ENCODE measurements at places on chromosomes 6 and 20.

DNA sequence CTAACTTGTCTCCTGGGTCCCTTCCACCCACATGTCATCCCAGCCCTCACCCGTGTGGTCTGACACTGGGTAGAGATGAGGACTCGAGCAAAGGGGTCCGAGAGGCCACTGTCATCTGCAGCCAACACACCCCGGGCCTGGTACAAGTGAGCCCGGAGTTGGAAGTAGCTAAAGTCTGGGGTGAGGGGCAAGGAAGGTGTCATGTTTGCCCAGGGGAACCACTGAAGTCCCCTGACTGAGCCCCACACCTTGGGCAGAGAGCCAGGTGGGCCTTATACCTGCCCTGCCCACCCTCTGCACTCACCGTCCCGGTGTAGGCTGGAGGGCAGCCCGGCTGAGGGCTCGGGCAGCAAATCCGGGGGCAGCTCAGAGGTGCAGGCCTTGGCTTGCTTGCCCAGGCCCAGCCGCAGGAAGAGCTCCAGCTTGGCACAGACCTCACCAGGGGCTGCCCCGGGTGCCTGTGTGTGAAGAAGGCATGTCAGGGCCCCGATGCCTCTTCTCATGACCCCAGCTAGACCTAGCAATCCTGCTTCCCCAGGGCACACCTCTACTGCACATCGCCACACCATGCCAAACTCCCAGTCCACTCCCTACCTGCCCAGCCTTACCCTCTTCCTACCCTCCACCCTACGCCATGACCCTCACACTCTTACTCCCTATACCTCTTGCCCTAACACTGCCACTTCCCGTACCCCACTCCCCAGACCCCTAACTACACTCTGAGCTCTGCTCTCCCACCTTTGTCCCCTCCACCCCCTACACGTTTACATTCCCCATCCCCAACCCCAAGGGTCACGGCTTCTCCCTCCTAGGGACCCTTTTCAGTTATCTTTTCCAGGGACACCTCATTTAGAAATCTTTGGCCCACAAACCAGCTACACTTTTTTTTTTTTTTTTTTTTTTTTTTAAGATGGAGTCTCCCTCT, 31.7 kb upstream of the SPAG4 start:
- no peak for DNase-seq

- DNase-seq: no peak
These were observed 134.2 kb downstream of the PLCB4 start for GRCh38 chr20:9203081-9203447.

- DNase-seq: no peak
These were observed 15.2 kb downstream of the ID1 start for GRCh38 chr20:31620246-31620645.

- no peak for DNase-seq
These were observed 32.1 kb upstream of the NHSL1 start for GRCh38 chr6:138531387-138531786.

DNA sequence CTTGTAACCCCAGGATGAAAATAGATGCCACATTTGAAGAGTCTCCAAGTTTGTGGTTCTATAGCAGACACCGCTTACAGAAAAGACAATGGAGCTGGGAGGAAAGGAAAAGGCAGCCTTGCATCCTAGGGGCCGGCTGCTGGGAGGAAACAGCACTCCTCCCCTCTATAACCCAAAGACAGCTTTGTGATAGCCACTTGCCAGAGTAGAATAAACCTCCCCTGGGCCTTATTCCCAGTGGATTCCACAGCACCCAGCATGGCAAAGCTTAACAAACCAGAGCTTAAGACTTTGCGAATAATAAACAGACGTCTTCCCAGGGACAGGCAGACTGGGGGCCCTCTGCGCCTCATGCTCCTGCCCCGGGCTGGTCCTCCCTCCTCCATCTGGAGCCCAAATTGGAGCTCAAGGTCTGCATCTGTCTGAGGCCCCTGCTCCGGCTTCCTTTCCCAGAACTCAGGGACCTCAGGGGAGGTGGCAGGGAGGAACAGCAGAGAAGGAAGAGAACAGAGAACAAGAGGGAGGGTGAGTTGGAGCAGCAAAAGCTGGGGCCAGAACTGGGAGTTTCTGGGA, 8.8 kb upstream of the TAF8 start:
- DNase-seq: no peak

- DNase-seq: no peak
These were observed 490.3 kb downstream of the COL12A1 start for GRCh38 chr6:74715355-74716085.
